Right atrium auricular region (tissue), 2 donors: ENCODE measurements at places on chromosomes 6 and 20. TPM values are rescaled to one million over a fixed set of nuclear protein-coding genes. Genes with fewer than 3 reads are reported as not detected.
A peak's percentile ranks its signal among the peaks of the same experiment; 100 is the strongest.

Gene DUSP15
- 11.6 TPM for total RNA-seq

Gene C2
- 3.5 TPM for total RNA-seq

Gene KCNK17
- 0.98 TPM for total RNA-seq

Gene LTB
- not detected for total RNA-seq

Gene TRIM31
- not detected for total RNA-seq

Gene VGLL2
- total RNA-seq: not detected

Gene MTHFD1L
- total RNA-seq: 12.2 TPM

Gene FNDC11
- not detected for total RNA-seq

Gene RSPH9
- total RNA-seq: not detected

Gene SEMG1
- not detected for total RNA-seq

Gene ANKEF1
- total RNA-seq: 1.1 TPM

Gene SUPT3H
- 2.5 TPM for total RNA-seq

Gene HRH3
- not detected for total RNA-seq

GRCh38 chr20:53527196-53527595 is 66.4 kb downstream of the ZNF217 start:
- DNase-seq: no peak

- no peak for DNase-seq
Observed at GRCh38 chr6:137729866-137730629, 137.0 kb upstream of the TNFAIP3 start.

GRCh38 chr6:65289491-65289890 is 417.5 kb downstream of the EYS start:
- DNase-seq: no peak

GRCh38 chr20:35830264-35830663 is 58.4 kb downstream of the PHF20 start:
- DNase-seq: no peak

- DNase-seq: no peak
Observed at GRCh38 chr20:45459606-45460005, 9.9 kb upstream of the WFDC2 start.

DNA sequence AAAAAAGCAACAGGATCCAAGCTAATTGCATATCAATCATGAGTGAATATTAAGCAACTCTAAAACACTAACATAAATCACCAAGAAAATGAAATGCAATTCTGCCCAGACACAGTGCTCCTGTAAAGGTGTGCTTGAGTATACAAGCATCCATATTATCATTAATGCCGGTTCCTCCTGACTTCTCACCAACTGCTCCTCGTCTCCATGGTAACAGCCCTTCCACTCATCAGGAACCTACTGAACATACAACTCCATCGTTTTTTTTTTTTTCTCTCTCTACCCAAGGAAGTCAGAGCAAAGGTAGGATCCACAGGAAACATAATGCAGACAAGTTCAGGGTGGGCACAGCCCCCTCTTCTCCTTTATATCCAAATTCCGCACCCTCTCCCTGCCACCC is 12.4 kb downstream of the GABBR1 start:
- no peak for DNase-seq

DNA sequence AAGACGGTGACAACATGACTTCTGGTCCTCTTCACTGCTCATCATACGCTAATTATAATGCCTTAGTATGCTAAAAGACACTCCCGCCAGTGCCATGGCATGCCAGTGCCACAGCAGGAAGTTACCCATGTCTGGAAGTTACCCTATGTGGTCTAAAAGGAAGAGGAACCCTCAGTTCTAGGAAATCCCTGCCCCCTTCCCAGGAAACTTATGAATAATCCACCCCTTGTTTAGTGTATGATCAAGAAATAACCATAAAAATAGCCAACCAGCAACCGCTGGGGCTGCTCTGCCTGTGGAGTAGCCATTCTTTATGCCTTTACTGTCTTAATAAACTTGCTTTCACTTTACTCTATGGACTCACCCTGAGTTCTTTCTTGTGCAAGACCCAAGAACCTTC is 15.8 kb upstream of the SERPINB9 start:
- peak; percentile 56 for DNase-seq

- DNase-seq: no peak
Observed at GRCh38 chr6:149248693-149249369, 68.7 kb upstream of the TAB2 start.

GRCh38 chr6:143465546-143465945 is 14.9 kb downstream of the PEX3 start:
- DNase-seq: no peak

DNA sequence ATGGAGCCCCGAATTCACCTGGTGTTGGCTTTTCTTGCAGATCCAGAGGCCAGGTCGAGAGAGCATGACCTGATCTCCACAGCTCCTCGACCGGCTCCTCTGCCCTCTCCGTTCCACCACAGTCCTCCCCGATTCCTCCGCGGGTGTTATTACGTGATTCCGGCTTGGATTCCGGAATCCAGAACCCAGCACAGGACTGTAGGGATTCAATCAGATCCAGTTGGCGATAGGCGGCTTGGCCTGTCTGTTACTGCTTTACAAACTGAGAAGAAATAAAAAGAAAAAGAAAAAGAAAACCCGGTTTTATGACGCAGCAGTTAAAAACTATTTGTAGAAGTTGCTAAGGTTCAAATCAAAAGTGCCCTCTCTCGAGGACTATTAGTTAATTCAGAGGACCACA is 222.7 kb downstream of the EYA2 start:
- DNase-seq: no peak

- no peak for DNase-seq
Observed at GRCh38 chr20:47586649-47587294, 85.1 kb downstream of the NCOA3 start.

GRCh38 chr6:134983823-134984222 is 33.9 kb upstream of the ALDH8A1 start:
- no peak for DNase-seq

DNA sequence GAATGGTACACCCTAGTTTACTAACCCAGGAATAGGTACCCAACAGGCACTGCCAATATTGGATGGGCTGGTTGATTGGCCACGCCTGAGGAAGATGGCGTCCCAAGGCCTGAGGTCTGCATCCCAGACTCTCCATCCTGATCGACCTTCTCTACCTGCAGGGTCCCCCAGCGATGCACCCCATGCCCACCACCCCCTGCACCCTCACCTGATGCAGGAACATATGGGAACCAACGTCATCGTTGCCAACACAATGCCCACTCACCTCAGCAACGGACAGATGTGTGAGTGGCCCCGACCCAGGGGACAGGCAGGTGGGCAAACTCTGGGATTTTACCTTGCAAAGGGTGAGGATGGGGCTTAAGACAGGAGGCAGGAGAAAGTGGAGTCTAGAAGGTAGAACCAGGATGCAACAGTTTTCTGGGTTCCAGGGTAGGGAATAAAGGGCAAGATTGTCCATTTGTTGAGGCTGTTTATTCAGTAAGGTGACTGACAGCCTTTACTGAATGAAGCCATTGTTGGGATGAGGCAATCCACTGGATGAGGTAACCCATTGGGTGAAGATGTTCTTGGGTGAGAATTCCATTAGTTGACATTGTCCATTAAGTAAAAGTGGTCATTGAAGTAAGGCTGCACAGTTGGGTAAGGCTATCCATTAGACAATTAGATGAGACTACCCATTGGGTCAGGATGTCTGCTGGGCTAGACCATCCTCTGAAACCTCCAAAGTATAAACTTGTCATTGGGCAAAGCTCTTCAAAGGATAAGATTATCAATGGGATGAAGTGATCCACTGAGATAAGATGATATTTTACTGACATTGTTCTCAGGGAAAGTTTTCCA is 47.3 kb upstream of the TTPAL start:
- DNase-seq: no peak

DNA sequence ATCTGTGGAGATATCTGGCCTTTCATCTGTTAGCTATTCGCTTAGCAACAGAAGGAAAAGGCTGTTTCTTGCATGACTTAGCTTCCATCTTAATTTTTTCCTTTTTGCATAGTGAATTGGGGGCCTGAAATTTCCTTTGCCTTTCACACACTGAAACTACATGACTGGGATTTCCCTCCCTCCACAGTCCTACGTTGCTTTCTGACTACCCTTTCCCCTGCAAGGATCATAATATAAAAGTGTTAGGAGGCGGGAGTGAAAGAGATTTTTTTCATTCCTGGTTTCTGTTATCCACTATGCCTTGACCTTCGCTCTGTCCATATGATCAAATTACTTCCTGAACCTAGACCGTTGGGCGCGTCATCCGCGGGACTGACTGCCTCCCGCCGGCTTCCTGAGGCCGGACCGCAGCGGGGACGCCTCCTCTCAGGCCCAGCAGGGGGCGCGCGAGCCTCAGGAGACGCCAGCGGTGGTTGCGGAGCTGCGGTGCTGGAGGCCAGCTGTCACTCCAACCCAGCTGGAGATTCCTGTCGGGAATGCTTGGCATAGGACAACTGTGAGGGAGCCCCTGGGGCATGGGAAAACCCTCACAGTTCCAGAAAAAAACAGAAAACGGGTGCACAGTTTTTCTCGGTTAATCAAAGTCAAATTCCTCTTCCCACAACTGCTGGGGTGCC is 55.6 kb downstream of the MEP1A start:
- peak; percentile 87 for DNase-seq

DNA sequence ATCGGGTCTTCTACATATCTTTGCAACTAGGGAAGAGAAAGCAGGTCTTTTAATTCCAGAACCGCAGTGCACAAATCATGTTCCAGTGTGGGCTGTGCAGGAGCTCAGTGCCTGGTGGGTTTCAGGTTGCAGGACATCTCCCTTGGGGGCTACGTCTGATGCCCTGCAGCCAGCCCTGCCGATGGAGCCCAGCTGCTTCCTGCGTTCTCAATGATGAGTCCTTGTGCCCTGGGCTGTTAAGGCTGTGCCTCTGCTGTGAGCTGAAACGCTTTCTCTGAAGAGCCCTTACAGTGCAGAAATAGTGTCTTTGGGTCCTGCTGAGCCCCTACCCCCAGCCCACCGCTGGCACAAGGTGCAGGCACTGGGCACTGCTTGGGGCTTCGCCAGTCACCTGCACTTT is 192.9 kb downstream of the SYNDIG1 start:
- DNase-seq: no peak

DNA sequence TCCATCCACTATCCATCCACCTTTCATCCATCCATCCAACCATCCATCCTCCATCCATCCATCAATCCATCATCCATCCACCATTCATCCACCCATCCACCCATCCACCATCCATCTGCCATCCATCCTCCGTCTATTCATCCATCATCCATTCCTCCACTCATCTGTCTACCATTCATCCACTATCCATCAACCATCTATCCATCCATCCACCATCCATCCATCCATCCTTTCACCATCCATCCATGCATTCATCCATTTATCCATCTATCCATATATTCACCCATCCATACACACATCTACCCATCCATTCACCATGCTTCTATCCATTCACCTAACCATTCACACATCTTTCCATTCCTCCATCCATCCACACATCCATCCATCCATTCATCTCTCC is 207.0 kb upstream of the CDH4 start:
- no peak for DNase-seq

- DNase-seq: no peak
Observed at GRCh38 chr6:46815130-46815529, 21.9 kb downstream of the MEP1A start.

GRCh38 chr6:126107475-126108166 is 121.3 kb downstream of the TRMT11 start:
- no peak for DNase-seq

DNA sequence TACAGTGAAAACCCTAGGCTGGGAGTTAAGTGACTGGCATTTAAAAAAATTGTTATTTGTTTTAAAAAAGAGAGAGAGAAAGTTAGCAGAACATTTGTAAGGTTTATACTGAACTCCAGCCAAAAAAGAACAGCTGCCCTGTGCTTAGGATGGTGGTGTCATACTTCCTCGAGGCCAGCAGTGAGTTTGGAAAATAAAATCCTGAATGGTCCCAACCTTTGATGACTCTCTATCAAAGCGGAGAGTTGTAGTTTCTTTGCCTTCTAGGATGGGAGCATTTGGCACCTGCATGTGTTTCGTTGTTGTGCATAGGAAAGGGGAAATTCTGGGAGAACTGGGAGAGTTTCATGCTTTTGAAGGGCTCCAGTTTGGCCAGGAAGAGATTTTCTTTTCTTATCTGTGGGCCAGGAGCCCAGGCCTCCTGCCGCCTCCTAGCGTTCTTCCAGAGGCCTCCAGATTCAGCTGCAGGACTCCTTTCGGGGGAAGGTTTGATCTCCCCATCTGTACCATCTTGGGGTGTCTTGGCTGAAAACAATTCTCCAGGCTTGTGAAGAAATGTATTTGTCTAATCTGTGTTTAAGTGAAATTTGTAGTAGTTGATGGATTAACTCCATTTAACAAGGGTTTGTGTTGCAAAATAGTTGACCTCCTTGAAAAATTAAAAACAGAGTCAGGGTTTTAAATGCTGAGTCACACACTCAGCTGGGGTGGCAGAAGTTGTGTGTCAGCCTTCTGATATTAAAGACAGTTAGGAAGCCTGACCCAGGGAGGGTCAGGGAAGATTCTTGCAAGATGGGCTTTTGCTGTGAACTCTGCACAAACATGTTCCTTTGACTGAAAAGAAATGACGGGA is 63.4 kb downstream of the TXNDC5 start:
- no peak for DNase-seq

DNA sequence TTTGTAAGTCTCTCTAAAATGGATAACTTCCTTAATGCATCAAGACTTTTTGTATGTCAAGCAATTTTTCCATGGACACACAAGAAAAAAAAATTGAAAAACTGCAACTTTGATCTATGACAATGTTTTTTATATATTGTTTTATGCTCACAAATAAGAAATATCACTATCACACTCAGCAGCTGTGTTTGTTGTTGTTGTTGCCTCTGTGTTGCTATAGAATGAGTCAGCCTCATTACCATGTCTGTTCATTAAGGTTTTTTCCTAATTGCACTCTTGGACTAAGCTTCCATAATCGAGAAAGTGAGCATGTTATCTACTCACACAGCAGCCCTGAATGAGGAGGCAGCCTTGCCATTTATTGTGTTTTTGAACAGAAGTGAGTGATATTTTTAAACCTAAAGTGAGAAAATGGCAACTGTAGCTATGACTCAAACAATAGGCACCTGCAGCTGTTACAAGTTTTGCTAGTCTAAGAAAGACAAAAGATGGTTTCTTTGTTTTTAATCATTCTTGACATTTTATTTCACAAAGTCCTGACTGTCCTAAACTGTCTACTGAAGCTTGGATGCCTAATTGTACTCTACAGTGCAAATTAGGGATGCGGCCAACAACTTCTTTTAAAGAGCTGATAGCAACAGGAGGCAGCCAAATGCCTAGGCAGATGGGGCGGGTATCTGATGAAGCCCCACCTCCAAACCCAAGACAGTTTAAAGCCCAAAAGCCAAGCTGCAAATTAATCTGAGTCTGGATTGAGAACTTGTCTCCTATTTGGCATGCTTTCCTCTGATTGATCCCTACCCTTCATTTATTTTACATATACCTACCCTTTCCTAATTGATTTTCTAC is 77.9 kb upstream of the DOK5 start:
- no peak for DNase-seq
